Stimulated activated CD8-positive, alpha-beta memory T cell treated with anti-CD3 and anti-CD28 coated beads, Interleukin-4, amount 100 ng/mL, for 4 hours (primary cell): ENCODE measurements at places on chromosomes 1 and 21.

- no peak for DNase-seq
Measured at GRCh38 chr1:44412601-44413000, 7.5 kb downstream of the RNF220 start.

GRCh38 chr1:115609021-115609420 lies 32.7 kb upstream of the VANGL1 start:
- DNase-seq: no peak

- no peak for DNase-seq
Measured at GRCh38 chr1:202304375-202304774, 37.4 kb downstream of the UBE2T start.

DNA sequence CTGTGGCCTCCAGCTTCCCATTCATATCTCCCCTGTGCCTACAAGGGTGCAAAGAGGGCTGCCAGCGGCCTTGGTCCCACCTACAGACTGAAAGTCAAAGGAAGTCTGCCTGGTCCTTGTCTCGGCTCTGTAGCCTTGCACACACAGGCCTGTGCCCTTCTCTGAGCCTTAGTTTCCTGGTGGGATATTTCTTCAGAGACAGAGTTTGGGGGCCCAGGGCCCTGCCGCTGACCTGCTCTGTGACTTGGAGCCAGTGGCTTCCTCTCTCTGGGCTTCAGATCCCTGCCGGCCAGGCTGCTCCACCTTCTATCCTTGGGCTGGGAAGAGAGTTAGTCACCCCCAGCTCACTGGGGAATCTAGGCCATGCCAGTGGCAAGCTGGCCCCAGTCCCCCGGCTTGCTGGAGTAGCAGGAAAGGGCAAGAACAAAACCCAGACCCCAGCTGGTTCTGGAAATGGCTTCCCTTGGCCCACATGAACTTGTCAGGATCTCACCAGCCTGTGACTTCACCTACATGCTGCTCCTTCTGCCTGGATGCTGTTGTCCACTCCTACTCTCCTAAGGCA lies 1.0 kb upstream of the TMEM61 start:
- DNase-seq: no peak

DNA sequence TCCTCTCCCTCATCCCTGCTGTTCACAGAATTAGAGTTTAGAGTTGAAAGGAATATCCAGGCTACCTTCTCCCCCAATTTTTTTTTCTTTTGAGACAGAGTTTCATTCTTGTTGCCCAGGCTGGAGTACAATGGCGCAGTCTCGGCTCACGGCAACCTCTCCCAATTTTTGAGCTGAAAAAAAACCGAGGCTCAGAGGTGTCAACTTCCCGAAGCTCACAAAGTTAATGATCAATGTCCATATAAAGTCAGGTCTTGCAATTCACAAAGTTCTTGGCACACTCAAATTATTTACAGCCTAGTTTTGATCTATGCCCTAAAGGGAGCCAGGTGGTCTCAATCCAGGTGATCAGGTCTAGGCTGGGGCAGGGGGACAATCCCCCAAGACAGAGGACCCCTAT lies 797 bp upstream of the LEFTY1 start:
- no peak for DNase-seq

DNA sequence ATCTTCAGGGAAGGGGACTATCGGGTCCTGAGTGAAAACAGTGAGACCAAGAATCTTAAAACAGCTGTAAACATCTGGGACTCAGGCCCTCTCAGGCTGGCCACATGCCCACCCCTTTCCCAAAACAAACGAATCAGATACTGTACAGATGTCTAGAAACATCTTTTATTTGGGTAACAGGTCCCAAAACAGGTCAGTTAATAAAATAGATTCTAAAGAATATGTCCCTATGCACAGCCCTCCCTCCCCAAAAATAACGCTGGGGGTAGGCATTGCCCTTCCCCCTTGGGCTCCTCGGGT lies 499 bp upstream of the CRTC2 start:
- DNase-seq: no peak

- DNase-seq: no peak
Measured at GRCh38 chr1:55054396-55054795, 15.0 kb downstream of the PCSK9 start.

GRCh38 chr21:44335266-44336059 lies 3.7 kb downstream of the CFAP410 start:
- no peak for DNase-seq

DNA sequence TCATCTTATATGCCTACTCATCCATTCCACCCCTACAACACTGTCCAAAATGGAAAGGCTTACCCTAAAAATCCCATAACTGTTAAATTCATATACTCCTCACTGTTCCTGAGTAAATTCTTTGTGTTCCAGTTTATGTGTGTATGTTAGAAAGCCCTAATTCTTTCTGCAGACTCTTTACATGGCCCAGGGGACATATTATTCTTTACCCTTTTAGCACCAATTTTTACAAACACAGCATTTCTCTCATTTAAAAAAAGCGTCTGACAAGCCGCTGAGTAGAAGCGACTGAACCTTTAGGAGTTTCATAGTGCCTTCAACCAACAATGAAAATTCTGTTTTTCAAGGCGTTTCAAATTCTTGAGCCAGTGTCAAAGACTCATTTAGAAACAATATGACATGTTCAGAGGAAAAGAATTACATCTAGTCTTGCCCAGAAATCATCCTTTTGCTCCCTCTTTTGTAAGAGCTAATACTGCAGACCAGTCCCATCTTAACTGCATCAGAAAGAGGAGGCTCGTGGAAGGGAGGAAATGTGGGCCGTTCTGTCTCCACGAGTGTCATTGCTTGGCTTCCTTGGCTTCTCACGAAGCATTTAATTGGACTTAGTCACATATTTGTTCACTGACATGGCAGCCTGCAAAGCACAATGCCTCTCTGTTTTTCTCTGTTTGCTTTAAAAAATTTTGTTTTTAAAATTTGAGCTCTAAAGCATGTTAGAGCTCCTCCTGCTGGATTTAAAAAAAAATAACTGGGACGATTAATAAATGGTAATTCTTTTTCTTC lies 21.3 kb upstream of the C1orf105 start:
- no peak for DNase-seq

GRCh38 chr1:214446772-214447556 lies 104.4 kb downstream of the PTPN14 start:
- DNase-seq: no peak

GRCh38 chr1:25056536-25056935 lies 126.5 kb upstream of the RUNX3 start:
- DNase-seq: no peak

GRCh38 chr1:16183765-16184556 lies 28.1 kb upstream of the EPHA2 start:
- DNase-seq: no peak

GRCh38 chr1:36115200-36115669 lies 9.8 kb downstream of the COL8A2 start:
- DNase-seq: no peak

DNA sequence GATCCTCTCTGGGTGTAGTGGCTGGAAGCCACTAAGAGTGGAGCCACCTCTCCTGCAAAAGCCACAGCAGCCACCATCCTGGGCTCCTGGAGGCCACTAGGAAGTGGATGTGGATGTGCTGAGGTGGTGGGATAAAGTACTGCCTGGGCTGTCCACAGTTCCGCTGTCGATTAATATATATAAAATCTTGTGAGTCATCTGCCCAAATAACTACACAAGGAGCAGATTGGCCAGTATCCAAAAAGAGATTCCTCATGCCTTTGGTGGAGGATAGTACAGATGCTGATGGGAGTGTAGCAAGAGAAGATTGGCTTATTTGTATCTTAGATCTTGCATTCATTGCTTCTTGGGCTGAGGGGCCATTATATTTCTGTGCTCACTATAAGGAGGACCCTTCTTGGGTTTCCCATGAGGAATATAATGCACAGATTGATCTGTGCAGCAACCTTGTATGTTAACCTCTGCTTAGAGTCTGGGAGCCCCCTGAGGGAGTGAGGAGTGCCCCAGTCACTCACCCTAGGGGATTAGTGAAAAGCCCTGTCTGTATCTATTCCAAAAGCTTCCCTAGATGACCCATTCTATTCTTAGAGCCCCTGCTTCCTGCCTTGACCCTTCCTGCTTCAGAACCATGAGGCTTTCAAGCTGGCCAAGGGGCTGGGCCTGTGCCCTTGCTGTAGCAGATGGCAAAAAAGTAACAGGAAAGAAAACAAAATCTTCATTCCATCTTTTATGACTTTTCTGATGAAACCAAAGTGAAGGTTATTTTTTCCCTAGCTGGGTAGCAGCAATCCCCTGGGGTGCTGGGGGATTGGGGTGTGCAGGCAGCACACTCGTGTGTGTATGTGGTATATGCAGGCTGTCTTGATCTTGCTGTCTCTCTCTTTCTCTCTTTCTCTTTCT lies 31.7 kb downstream of the RCSD1 start:
- DNase-seq: no peak

DNA sequence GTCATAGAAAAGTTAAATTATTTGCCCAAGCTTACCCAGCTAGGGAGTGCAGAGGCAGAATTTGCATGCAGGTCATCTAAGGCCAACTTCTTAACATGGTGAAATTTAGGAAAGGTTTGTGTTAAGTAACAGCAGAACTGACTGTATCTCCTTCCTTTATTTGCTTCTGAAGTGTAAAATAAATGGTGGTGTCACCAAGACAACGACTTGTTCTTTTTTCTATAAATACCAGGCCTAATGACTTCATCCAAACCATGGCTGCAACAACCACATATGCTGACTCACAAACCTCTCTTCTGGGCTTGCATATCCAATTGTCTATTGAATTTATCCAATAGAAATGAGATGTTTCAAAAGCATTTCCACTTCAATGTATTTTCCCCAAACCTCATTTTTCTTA lies 19.1 kb downstream of the COL24A1 start:
- DNase-seq: no peak

- no peak for DNase-seq
Measured at GRCh38 chr1:241950390-241950789, 7.2 kb upstream of the BECN2 start.

DNA sequence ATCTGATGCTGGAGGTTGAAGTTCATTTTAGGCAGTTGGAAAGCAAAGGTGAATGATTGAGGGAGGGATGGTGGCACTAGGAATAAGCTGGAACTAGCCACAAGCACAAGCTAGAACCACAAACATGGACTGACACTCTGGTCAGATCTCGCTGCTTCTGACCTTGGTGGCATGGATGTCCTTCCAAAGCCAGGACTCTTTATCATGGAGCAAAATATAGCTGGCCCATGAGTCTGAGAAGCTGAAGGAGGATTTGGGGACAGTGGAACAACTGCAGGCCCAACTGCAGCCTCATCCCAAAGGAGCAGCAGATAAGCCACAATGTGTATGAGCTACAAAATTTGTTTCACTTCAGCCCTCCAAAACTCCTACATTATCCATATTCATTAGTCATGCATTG lies 35.5 kb downstream of the SRSF11 start:
- no peak for DNase-seq

DNA sequence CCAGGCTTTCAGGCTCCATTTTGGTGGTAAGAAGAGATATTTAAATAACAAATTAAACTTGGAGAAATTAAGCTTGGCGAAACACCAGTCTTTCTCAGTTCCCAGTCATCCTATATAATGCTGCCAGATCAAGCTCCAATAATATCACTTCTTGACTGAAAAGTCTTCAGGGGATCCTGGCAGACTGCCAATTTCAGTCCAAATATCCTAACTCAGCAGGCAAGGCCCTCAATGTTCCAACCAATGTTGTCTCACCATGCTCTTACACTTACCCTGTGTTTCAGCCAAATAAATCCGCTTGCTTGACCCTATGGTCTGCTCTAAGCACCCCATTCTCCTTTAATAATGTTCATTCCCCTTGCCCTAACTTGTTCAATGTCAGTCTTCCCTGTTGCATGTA lies 39.9 kb upstream of the BCL10 start:
- no peak for DNase-seq

- DNase-seq: no peak
Measured at GRCh38 chr1:9435854-9436640, 103.2 kb upstream of the SLC25A33 start.

GRCh38 chr1:26009796-26010447 lies 11.7 kb upstream of the EXTL1 start:
- no peak for DNase-seq

GRCh38 chr1:79079770-79080169 lies 73.2 kb upstream of the ADGRL4 start:
- no peak for DNase-seq

DNA sequence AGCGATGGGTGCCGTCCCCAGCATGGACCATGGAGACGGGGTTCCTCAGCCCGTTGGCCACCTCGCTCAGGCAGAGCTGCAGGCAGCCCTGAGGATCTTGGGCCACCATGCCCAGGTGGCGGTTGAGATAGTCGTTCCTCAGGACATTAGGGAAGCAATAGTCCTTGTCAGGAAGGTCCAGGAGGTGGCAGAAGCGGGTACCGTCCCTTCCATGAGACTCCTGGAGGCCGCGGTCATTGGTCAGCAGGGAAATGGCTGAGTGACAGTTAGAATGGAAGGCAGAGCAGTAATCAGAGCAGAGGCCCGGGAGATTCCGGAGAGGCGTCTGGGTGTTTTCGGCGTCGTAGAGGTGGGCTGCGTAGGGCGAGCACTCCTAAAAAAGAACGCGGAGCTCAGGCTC lies 4.1 kb downstream of the HHIPL2 start:
- DNase-seq: no peak

- DNase-seq: no peak
Measured at GRCh38 chr21:33105088-33105487, 35.1 kb downstream of the OLIG1 start.

DNA sequence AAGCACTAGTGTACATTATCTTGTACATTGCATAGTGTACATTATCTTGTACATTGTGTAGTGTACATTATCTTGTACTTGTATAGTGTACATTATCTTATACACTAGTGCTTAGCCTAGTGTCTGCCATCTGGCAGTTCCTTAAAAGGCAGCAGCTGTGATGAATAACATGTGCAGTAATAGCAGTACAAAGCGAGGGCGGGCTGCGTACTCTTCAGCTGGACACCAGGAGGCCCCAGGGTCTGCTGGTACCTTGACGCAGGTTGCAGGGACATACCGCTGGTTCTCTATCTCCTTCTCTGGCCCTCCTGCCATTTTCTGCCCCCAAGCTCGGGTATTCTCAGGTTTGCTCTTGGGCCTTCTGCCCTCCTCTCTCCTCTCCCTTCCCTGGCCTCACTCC lies 149.6 kb downstream of the SEC16B start:
- no peak for DNase-seq

DNA sequence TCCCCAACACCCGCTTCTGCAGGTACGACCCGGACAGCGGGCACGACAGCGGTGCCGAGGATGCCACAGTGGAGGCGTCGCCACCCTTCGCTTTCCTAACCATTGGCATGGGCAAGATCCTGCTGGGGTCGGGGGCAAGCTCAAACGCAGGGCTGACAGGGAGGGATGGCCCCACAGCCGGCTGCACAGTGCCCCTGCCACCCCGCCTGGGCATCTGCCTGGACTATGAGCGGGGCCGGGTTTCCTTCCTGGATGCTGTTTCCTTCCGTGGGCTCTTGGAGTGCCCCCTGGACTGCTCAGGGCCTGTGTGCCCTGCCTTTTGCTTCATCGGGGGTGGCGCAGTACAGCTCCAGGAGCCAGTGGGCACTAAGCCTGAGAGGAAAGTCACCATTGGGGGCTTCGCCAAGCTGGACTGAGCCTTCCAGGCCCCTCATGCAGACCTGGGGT lies 10.1 kb downstream of the TRIM46 start:
- no peak for DNase-seq
